Brain pericyte (primary cell): ENCODE measurements at places on chromosomes 1 and 21.

GRCh38 chr1:156284112-156284511, at the start of gene TMEM79:
TSS of gene TMEM79 (plus strand) at chr1:156284325. CDS start at chr1:156285227, 902 bp downstream.
- no peak for DNase-seq

DNA sequence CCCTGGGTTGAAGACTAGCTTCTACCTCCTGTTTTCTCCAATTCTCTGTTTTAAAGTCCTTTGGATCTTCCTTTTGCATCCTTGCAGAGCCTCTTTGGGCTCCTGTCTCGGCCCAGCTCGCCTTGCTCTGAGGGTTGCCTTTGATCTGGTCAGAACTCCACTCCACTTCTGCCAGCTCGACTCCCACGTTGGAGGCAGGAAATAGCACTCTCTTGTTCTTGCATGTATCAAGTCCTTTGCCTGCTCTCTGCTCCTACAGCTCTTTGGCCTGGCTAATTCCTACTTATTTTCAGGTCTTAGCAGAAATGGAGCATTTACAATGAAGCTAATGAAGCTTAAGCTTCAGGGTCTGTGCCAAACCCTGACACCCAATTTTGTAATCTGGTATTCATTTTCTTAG, 21.1 kb upstream of the B3GALNT2 start:
- no peak for DNase-seq

DNA sequence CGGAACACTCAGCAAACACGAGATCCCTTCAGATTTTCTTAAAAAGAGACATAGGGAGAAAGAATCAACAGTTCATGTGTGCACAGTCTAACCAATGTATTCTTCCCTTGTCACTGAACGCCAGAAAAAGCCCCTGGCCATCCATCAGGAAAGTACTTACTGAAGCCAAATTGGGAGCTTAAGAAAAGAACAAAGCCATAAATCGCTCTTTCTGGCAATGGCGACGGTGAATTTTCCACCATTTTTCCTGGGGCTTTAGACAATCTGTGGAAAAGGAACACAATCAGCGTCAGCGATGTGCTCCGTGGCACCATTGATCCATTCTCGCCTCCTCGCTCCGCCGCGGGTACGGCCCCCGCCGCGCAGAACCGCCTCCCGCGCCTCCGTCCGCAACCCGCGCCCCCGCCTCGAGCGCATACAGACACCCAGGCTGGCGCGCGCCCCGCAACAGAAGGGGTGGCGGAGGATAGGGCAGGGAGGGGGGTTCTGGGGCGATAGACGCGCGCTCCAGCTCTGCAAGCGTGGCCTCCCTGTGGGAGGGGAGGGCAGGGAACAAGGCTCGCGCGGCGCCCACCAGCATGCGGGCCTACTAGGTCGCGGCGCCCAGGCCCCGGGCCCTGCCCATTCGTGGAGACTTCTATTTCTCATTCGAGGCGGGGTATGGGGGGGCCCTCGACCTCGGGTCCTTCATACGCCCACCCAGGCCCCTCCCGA, 440 bp downstream of the PIGP start:
- DNase-seq, result peak; percentile 57

DNA sequence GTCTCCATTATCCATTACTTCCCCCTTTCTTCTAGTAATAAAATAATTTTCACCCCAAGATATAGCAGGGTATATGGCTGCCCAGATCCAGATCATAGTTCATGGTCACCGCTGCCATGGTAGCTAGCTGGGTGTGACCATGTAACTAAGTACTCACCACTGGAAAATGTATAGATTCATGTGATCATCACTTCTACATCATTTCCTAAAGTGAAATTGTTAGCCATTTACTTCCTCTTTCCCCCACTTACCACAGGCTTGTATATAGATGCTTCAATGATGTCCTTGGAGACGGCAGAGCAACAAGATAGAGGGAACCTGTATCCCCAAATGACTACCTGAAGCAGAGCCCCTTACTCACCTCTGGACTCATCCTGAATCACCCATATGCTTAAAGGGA, 22.7 kb upstream of the EYA3 start:
- DNase-seq, result no peak

GRCh38 chr1:230189341-230189740, 122.3 kb downstream of the GALNT2 start:
- no peak for DNase-seq

DNA sequence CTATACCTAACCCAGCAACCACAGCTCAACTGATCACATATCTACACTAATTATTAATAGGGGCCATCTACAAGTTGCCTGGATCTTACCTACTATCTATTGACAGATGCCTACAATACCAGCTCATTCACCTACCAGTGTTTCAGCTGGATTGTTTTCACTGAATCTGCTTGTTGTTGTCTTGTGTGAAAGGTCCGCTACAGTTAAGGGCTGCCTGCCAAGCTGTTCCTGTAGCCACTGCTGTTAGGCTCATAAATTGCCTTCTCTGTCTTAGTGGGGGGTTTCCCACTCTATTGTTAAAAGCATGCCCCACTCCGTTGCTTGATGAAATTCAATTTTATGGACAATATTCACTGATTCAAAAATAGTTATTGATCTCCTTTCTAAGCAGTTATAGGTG, 199.7 kb upstream of the TMPRSS15 start:
- no peak for DNase-seq

DNA sequence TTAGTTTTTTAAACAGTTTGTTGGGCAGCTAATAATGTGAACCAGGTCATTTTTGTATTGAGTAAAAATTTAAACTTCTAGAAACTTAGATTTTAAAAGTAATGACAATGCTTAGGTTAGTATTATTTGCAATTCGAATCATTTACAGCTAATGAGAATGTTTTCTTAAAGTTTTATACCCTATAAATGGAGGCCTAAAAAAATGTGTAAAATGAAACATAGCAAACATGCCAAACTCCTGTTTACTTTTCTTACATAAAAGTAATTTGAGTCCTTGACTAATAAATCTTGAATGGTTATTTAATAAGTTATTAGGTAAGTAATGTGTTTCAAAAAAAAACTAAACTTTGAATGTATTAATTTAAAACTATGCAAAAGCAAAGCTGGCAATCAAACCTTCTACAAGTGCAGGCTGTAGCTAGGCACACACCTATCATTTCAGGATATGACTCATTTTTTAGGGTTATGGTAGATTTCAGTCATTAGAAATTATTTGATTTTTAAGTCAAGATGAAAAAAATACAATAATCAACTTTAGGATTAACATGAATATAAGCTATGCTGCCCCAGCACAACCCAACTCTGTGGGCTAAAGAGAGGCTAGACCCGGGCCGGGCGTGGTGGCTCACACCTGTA, 41.5 kb downstream of the CLSTN1 start:
- DNase-seq, result no peak

- no peak for DNase-seq
Measured at GRCh38 chr1:234400773-234401172, 27.5 kb downstream of the COA6 start.

DNA sequence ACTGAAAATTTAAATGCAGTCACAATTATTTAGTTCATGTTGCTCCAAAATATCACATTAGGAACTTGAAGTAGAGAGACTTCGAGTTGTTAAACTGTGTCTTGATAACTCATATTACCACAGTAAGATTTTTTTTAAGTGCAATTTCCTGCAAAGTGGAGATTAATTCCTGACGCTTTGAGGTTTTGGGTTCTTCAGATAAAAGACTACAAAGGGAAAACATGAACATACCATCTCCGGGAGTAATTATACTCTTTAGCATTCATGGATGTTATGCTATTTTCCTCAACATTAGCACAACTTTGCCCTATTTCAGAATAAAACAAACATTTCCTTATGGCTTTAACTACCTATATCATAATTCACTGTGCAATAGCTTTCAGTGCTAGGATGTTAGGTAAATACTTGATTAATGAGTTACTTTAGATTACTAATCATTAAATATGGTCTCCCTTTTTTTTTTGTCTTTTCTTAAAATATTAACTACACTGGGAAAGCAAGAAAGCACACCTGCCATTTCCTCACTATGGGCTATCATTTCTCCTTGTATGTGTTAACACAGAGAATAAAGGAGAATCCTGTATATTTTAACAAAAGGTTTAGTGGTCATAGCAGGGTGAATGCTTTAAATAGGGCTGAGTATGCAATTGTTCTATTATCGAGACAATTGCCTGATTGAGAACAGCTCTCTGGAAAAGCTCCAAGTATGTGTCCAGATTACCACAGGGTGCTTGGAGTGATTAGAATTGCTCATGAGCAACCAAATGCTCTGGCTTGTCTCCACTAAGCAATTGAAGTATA, 252.5 kb upstream of the C1orf105 start:
- no peak for DNase-seq

DNA sequence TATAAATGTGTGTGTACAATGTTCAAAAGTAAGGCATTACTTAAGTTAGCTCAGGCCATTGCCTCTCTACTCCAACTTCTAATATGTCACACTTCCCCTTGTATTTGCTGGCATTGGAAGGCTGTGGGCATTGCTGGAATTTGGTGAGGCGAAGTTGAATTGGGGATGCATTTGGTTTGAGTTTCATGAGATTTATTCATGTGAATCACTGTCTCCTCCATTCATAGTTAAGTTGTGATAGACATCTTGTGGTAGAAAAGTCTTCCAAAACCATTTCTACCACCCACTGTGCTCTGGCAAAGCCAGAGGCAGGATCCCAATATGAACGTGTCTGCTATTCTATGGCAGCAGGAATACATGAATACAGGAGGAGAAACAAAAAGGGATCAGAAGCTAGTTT, 397.8 kb upstream of the USP24 start:
- DNase-seq, result no peak

GRCh38 chr1:4613606-4614370, 40.6 kb upstream of the AJAP1 start:
- DNase-seq, result no peak

DNA sequence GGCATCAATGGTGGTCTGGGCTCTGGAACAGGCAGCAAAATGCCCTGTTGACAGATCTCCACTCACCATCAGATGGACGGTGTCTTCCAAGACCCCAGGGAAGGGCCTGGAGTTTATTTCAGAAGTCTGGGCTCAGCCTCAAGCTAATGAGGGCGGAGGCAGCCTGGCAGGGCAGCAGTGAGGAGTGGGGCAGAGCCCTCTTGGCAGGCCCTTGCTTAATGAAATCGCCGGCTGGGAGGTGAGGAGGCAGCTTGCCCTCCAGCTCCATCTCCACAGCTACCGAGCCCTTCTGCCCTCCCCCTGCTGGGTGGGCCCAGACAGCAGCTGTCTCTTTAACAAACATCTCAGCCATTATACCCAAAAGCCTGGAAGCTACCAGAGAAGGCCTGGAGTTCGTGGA, 22.0 kb upstream of the GRIK3 start:
- no peak for DNase-seq

DNA sequence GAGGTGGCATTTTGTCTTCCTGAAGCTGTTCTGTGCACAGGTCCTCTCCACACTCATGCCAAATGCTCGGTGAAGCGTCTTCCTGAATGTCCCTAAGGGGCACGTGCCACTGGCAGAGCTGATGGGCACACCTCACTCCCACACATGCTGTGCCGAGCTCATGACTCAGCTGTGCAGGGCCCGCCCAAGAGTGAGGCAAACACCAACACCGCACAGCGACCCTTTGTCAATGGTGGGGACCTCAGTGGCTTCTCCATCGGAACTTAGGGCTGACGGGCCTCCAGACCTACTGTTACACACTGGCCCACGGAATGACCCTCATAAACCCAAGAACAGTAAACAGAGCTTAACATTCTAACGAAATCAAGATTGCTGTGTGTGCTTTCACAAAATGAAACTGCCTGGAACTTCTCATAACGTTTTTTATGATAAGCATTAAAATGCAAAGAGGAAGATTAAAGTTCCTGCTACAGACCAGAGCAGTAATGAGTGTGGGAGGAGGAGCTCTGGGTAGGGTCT, 89.3 kb downstream of the SIM2 start:
- no peak for DNase-seq

- no peak for DNase-seq
Measured at GRCh38 chr1:207908107-207908734, 2.7 kb downstream of the CD34 start.

DNA sequence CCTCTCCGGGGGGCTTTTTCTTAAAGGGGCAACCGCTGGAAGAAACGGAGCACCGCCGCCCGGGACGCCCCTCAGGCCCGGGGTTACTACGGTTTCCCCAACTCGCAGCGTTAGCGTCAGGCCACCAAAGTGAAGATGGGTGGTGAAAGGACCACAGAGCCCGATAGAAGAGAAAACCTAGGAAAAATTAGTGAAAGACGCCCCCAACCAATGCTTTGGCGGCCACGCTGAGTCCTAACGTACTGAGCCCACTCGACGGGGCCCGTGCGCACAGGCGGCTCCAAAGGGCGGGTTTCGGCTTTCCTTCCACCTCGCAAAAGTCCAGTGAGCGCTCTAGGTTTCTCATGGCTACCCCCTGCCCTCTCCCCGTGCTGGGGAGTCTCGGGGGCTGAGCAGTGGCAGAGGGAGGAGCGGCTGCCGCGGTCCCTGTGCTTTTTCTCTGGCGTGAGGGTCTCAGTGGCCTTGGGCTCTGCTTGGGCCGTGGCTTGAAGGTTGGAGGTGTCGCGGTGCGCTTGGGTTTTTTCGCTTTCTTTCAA, 12.2 kb upstream of the SPEN start:
- DNase-seq, result no peak

DNA sequence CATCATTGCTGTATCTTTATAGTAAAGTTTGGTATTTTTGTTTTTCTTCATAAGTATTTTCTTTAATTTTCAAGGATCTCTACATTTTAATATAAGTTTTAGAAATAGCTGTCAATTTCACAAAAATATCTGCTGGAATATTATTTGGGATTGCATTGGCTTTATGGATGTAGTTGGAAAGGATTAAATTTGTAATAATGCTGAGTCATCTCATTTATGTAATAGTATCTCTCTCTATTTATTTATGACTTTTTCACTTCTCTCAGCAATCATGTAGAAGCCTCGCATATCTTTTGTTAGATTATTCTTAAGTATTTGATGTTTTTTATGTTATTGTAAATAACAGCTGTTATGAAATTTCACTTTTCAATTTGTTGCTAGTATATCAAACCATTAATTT, 223.1 kb upstream of the POGK start:
- no peak for DNase-seq

- no peak for DNase-seq
Measured at GRCh38 chr1:163768576-163768975, 446.8 kb downstream of the NUF2 start.

GRCh38 chr21:46027851-46028493, 46.4 kb downstream of the COL6A1 start:
- no peak for DNase-seq

GRCh38 chr1:228329887-228330286, 76.7 kb downstream of the TRIM11 start:
- no peak for DNase-seq

DNA sequence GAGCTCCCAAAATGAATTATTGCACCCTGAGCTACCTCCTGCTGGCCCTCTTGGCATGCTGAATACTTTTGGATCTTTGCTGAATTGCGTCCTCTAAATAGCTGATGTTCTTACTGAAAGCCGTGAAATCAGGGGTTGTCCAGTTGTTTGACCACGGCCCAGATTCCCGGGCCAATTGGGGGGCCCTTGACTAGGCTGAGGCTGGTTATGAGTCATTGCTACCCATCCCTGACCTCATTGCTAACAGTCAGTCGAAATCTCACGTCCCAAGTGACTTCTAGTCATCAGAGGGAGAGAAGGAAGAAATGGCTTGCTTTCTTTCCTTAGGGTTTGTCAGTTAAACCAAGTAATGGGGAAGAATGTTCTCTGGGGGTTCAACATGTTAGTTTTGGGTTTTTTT, 37.4 kb downstream of the SMYD2 start:
- no peak for DNase-seq
